ENCODE measurements at places on chromosomes 6 and 20. TPM values are rescaled to one million over a fixed set of nuclear protein-coding genes. Genes with fewer than 3 reads are reported as not detected.

The TBX18 gene
- total RNA-seq: 33.5 TPM

DNA sequence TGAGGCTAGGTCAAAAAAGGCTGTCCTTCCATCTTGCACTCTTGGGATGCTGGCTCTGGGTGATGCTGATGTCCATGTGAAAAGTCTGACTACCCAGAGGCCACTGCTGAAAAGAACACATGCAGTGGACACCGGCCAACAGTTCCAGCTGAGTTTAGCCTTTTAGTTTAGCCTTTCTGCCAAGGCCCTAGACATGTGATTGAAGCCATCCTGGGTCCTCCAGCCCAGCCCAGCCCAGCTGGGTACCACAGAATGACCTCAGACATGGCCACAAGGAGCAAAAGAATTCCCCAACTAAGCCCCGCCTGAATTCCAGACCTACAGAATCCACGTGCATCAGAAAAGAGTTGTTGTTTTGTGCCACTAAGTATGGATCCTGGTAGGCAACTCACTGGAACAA lies 17.4 kb downstream of the PIGT start:
- no peak for DNase-seq

GRCh38 chr6:6875818-6876470 lies 231.8 kb upstream of the RREB1 start:
- no peak for DNase-seq

GRCh38 chr6:26232306-26232939 lies 132.6 kb upstream of the BTN3A2 start:
- DNase-seq: peak; percentile 87

GRCh38 chr6:148342350-148343046 lies at the start of gene SASH1:
Gene SASH1 (plus strand): TSS chr6:148342838. CDS start chr6:148343068, 230 bp downstream.
- peak; percentile 81 for DNase-seq

Data from skin of body (tissue), 3 donors.